NT2/D1 (cell line): ENCODE measurements at places on chromosomes 3 and 15.

DNA sequence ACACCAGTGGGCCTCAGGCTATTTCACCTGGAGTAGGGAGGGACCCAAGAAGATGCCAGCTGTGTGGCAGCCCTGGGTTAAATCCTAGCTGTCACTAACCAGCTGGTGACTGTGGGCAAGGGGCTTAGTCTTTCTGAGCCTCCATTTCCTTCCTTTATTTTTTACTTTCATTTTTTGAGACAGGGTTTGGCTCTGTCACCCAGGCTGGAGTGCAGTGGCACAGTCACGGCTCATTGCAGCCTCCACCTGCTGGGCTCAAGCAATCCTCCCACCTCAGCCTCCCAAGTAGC lies 108.0 kb upstream of the SMAD3 start:
- DNase-seq: no peak

GRCh38 chr3:63762180-63762579 lies 56.9 kb upstream of the C3orf49 start:
- no peak for DNase-seq

- DNase-seq: no peak
Measured at GRCh38 chr15:74431645-74432044, 2.1 kb downstream of the SEMA7A start.

GRCh38 chr15:64746356-64746755 lies 29.0 kb downstream of the RBPMS2 start:
- no peak for DNase-seq

DNA sequence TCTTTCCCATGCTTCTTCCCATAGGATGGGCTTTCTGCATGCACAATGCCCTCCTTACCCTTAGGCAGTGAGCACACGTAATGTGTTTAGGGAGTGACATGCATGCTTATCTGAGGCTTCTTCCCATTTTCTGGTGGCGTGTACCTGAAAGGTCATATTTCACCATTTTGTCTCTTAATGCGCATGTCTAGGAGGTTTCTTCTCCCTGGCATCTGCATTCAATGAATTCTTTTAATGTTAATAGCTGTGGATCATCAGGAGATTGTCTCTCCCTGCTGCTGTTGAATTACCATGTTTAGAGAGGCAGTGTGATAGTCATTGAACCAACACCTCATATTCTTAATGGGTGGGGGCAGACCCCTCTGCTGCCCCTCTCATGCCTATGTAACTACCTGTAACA lies 205.6 kb upstream of the SGO1 start:
- no peak for DNase-seq

- no peak for DNase-seq
Measured at GRCh38 chr3:113275929-113276750, 64.8 kb downstream of the BOC start.

DNA sequence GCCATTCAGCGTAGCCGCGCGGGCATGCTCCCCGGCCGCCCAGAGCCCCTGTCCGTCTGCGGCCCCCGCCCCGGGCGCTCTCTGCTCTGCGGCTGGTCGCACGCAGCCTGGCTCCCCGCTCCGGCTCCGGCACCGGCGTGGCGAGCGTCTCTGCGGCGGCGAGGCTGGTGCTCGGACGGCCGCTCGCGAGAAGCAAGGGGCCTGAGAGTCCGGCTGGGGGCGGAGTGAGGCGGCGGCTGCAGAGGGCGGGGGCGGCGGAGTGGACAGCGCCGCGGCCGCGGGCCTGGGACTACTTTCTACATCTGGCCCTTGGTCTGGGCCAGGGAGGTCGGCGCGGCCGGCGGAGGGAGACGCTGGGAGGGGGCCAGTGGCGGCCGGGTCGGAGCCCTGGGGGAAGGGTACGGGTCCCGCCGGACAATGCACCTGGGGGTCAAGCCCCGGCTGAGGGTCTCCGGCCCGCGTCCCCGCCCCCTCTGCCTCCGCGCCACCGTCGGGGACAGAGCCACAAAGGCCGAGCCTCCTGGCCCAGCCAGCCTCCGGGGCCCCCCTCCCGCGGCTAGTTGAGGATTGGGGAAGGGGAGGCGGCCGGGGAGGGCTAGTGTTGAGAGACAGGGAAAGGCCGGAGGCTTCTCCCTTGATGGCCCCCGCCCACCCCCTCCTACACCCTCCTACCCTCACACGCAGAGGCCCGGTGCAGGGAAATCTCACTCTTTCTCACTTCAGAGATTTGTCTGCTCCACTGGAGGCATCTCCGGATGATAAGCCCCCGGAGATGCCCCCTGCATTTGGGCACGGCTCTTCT lies at the start of gene PRTG:
Gene PRTG, minus strand, starts transcription at position 226 of the 802 bp plus-strand sequence. Its CDS starts 221 bp downstream, at position 5.
- DNase-seq: no peak

DNA sequence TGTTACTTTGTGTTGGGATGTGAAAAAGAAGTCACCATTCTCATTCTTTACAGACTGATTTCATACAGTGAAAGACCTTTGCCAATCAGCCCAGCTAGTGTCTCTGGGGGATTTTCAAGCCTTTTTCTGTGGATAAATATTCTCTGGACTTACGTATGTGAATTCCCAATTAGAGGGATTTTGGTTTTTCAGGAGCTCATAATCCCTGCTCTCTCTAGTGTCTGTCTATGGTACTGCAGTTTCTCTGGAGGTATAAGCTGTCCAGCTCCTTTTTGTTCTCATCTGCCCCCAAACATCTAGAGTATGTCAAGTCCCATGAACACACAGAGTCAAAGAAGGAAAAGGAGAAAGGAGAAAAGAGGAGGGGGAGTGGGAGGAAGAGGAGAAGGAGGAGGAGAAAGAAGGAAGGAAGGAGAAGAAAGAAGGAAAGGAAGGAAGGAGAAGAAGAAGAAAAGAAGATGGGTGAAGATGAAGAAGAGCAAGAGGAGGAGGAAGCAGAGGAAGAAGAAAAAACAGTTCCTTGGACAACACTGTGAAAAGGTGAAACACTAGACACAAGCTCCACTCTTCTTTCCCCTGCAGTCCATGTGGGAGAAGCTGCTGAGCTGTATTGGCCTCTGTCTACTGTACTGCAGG lies 218.6 kb downstream of the GREM1 start:
- no peak for DNase-seq

DNA sequence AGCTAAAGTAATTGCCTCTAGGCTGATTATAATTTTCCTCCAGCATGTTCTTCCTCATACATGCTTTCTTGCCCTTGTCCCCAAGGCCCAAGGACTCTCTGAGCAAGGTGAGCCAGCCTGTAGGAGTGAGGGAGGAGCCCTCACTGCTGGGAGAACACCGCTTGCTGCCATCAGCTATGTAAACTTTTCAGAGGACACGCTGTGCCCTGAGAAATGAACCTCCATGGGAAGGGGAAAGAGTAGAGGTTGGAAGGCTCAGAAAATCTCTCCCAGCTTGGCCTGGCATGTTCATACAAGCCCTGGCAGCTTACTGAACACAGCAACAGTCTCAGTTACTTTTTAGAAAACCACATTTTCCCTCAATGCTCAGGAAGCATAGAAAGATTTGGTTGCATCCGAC lies 103.0 kb upstream of the SLC24A5 start:
- DNase-seq: no peak

DNA sequence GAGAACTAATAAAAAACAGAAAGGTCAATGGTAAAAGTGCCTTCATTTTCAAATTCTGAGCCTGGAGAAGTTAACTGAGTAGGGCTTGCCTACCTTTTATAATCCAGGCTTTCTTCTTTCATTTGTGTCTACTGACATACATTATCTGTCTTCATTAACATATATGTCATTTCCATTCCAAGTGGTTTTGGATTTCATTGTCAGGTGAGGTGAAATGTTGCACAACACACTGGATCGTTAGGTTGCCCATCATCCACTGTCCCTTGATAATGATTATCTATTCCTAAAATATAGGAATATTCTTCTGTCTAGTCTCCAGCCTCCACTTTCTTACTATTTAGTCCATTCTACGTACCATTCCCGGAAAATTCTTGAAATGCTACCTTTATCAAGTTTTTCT lies 55.0 kb upstream of the CP start:
- DNase-seq: no peak

DNA sequence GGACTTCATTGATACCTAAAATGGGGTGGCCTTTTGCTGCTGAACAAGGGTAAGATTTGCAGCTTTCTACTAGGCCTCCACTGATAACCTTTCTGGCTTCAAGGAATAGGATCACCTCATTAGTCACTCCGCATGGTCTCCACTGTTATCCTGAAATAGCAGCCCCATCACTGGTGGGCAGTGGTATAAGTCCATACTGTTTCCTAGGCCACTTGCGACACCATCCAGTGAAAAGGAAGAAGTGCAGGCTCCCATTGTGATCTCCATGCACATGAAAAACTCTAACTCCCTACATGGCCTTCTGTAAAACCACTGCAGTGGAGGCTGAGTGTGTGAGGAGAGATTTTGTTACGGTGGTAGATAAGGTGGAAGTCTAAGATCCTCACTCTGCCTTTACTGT lies 1455.9 kb downstream of the SI start:
- peak; percentile 30 for DNase-seq

GRCh38 chr15:74460298-74460697 lies 662 bp downstream of the UBL7 start:
- DNase-seq: no peak

DNA sequence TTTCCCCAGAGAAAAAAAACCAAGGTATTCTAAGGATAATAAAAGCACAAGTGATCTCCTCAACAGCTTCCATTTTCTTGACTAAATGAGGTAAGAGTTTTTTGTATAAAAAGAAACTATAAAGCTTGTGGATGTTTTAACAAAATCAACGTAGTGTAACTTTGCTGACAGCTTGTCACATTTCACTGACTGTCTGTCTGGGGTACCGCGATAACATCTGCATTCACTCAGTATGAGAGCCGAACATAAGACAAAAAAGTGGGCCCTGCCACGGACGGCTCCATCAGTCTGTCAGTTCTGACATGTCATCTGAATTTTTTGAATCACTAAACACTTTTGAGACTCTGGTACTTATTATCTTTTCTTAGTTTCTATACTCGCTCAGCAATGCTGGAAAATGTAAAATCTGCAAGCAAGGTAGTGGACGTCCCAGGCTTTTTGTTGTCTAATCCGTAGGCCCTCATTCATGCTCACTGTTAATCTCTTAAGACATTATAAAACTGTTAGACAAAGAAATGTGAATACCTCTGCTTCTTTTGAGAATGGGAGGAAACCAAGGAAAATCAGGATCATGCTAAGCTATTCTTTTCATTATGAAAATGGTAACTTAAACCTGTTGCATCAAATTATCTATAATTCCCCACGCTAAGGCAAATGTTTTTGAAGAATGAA lies 307.1 kb downstream of the MECOM start:
- DNase-seq: no peak

DNA sequence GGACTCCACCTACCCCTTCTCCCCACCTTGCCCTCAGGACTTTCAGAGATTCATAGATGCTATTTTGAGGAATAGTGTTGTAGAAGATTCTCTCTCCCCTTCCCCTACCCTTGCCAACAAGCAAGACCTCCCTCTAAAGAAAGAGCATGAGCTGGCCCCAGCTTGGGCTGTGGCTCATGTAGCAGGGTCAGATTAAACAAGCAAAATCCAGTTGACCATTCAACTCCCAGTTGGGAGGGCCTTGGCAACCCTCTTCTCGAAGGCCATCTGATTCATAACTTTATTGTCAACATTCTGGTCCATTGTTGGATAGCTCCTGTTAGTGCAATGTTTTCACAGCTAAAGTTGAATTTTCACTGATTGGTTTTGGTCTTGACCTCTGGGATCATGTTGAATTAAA lies 41.1 kb downstream of the TNFAIP8L3 start:
- DNase-seq: no peak

DNA sequence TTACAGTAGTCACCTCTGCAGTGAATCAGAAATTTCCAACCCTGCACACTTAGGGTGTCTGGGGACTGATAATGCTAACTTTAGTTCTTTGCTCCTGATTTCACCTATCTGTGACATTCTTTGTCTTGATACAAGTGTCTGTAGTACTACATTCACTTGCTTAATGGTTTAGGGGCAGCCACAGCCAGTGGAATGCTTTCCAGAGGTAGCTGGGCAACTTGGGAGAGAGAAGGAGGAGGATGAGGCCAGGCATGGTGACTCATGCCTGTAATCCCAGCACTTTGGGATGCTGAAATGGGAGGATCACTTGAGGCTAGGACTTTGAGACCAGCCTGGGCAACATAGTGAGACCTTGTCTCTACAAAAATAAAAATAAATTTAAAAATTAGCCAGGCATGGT lies 8.5 kb downstream of the BAHD1 start:
- DNase-seq: no peak

- DNase-seq: no peak
Measured at GRCh38 chr3:53554559-53555067, 60.2 kb downstream of the CACNA1D start.

DNA sequence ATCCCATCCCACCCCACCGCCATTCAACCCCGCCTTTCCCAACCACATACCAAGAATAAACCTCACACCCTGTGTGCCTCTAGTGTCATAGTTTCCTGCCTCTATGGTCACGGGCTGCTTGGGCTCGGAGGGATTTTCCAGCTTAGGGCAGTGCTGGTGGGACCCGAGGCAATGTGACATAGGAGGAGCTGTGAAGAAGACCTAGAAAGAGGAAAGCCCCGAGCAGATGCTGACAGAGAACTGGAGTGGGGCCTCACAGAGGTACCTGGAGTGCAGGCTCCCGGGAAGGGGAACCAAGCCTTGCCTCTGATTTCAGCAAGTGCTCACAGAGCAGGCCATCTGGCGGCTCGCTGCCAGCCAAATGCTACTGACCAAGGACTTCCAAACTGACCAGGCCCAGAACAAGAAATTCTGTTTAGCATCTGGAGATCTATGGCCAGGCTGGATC lies 27.5 kb downstream of the BHLHE40 start:
- no peak for DNase-seq

DNA sequence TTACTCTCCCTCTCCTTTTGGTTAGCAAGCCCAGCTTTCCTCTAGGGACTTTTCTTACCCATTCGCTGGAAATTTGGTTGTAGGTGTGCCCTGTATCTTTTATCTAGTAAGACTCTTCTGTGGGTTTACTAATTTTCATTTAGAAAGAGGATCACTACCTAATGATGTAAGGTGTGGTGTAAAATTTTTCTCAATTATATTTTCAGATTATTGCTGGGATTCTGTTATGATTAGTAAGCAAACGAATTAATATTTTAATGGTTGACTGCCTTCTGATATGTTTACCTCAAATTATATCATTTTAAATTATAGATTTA lies 28.5 kb downstream of the PLCL2 start:
- no peak for DNase-seq

- no peak for DNase-seq
Measured at GRCh38 chr15:78925956-78926743, 18.7 kb downstream of the CTSH start.

- DNase-seq: no peak
Measured at GRCh38 chr3:68855620-68856019, 76.7 kb downstream of the TAFA4 start.

DNA sequence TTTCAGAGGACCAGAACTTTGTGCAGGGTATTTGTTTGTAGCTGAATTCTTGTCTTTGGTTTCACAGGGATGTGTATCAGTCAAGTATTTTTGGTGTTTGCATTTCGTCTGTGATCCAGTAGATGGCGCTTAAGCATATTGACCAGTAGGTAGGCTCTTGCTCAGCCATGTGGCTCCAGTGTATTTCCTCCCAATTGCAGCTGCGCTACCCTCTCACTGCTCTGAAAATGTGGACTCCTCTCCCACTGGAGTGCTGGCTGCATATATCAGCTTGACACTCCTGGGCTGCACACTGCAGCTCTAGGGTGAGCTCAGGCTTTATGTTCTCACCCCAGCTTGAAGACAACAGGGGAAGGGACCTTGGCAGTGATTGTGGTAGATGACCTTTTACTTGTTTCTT lies 1264.3 kb upstream of the ALCAM start:
- DNase-seq: peak; percentile 39

- DNase-seq: no peak
Measured at GRCh38 chr3:107063351-107063750, 313.9 kb upstream of the CCDC54 start.

- DNase-seq: no peak
Measured at GRCh38 chr3:141044695-141045641, 6.2 kb upstream of the SPSB4 start.

- DNase-seq: no peak
Measured at GRCh38 chr3:133840055-133840737, 34.6 kb downstream of the SRPRB start.
